ENCODE measurements at places on chromosomes 5 and 9.

GRCh38 chr9:72909428-72909827, 43.4 kb downstream of the ALDH1A1 start:
- no peak for DNase-seq

DNA sequence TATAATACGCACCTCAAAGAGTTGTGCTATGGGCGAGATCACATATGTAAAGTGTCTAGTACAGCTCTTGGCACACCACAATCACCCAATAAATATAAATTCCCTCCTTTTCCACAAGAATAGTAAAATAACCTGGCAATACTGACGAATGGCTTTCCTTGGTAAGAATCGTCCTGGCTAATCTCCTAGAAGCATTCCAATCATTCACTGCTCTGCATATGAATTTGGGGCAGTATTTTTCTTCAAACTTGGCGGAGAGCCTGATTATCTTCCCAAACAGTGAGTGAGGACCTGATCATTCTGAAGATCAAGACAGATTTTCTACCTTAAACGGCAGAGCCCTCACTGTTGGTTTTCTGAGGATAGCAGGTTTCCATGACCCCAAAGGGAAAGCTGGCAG, 96.0 kb downstream of the TMEM215 start:
- no peak for DNase-seq

DNA sequence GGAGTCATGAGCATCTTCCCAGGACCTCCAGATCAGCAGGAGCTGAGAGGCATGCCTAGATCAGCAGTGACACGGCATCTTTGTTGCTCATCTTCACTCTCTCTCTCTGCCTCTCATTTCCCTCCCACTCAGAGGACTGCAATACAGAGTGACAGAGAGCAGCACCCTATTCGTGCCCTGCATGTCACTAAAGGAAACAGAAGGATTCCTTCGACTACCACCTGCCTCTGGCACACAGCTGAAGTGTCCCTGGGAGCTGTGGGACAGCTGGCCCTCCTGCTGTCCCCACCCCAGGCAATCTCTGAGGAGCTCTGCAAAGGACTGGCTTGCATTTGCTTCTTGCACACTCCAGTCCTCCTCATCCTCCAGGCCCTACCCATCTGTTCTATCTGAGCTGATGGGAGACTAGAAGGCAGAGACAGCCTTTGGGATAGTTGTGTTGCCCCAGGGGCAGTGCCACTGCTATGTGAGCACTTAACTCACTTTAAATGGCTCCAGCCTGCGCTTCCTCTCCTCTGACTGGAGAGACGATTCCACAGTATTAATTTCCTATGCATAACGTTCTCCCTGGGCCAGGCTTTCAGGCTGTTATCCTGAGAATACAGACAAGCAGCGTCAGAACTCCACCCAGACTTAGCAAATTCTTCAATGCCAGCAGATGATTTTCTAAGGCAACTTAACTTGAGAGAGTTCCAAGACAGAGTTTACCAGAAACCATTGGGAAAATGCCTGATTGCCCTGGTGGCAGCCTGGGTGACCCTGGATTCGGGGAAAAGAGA, 167.6 kb upstream of the MAP1B start:
- DNase-seq, result no peak

GRCh38 chr5:65483546-65484346, 2.0 kb upstream of the ADAMTS6 start:
- DNase-seq, result no peak

GRCh38 chr5:137800700-137801411, 46.7 kb upstream of the HNRNPA0 start:
- DNase-seq, result no peak

GRCh38 chr9:114050226-114050568, 27.9 kb downstream of the AMBP start:
- DNase-seq, result no peak
